ELF-1 (cell line): ENCODE measurements at places on chromosomes 12 and 14.

- DNase-seq: no peak
Measured at GRCh38 chr12:53924521-53925405, 13.9 kb upstream of the HOXC13 start.

DNA sequence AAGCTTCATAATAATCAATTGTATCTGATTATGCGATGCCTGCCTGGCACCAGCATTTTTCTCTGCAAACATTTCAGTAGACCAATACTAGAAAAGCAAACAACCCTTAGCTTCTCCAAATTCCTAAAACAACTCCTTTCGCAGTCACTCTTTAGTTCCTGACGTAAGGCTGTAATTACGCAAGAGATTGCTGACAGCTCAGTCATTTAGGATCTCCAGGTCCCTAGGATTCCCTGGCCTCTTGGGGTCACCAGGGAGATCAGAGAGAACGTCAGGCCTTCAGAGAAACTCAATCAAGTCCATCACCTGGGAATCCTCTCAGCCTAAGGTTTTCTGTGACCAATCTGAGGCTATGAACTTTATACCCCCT is 390.6 kb downstream of the PAWR start:
- DNase-seq: peak; percentile 9

DNA sequence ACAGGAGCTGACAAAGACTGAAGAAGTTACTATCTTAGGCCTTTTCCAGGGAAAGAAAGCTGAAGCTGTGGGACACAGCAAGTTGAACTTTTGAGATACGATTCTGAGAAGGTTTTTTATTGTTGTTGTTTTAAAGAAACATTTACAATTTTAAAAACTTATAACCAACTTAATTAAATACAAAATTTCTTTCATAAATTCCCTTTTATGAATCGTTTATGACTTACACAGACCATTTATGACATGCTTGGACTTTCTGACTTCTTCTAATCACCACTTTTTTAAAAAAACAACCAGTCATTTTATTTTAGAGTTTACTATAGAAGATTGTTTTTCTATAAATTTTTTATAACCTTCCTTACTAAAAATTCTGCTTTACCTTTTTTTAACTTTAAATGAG is 68.7 kb downstream of the DHRS2 start:
- DNase-seq: no peak

DNA sequence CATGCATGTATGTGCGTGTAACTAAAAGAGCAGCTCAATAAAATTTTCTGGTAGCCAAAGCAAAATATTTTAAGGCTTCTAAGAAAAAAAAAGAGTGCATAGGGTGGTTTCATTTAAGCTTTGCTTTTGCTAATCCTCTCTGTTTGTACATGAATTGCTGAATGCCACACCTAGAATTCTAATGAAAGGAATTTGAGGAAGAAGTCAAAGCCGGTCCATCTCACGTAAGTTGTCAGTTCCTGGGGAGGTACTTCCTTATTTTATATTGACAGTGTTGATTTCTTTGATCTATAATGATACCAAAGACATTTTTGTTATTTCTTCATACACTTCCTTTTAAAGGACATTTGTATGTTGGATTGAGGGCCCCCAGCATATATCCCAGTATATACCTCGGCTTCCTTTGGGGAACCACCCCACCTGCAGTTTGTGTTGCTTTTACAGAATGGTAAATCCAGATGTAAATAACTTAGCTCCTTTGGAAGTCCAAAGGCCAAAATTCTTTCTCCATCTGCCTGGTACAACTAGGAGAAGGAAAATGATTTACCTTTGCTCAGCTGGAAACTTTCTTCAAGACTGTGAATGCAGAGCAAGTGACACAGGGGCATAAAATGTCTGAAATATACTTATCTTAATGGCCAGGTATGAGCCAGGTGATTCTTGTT is 420.9 kb upstream of the ATP2B1 start:
- no peak for DNase-seq

DNA sequence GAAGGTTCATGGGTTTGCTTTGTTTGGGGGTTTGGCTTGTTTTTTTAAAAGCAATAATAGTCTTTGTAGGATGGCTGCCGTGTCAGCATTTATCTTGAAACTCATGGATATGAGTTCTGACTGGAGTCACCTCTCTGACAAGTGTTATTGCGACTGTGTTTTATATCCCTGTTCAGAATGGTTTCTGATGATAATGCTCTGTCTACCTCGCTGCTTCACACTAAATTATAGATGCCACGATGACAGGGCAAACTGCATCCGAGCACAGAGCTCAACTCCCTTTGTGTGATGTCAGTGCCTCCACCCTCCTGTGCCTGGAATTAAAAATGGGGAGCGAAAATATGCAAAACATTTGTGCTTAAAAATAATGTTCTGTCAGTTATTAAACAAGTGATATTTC is 250.8 kb downstream of the EGLN3 start:
- no peak for DNase-seq

DNA sequence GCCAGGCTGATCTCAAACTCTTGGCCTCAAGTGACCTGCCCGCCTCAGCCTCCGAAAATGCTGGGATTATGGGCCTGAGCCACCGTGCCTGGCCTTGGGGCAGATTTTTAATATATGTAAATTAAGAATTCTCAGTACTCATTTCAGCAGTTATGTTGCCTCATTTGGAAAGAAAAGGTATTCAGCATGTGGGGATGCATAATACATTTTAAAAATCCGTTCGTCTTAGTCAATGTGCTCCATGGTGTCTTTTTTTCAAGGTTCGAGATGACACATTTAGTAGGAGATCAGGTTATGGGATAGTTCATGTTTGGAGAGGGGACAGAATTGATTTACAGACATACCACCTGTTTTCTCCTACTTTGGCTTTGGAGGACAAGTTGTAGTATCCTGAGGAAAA is 10.2 kb downstream of the SYNE2 start:
- DNase-seq: no peak

- DNase-seq: peak; percentile 95
Measured at GRCh38 chr12:22275843-22276242, 58.7 kb downstream of the ST8SIA1 start.

DNA sequence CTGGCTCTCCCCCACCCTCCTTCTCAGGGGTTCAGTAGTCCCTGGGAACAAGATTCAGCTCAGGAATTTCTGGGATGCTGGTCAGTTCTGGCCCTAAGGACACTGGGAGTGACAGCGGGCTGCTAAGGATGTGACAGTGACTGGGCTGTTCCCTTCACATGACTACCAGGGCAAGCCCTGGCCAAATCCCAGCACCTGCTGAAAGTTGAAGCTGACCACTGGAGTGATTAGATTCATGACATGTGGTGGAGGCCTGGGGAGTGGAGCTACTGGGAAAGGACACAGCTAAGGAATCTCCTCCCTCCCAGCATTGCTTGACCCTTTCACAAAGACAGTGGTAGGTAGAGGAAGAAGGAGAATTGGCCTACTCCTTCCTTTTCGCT is 204.9 kb downstream of the DAD1 start:
- no peak for DNase-seq

- DNase-seq: peak; percentile 58
Measured at GRCh38 chr14:69519204-69520100, 34.9 kb downstream of the PLEKHD1 start.

GRCh38 chr12:117321572-117321971 is 39.9 kb downstream of the NOS1 start:
- DNase-seq: no peak

GRCh38 chr14:100754020-100754419 is 27.3 kb downstream of the DLK1 start:
- DNase-seq: no peak
